KG1 (cell line): ENCODE measurements at places on chromosomes 5 and 9.

GRCh38 chr5:160478163-160478562 lies 56.5 kb downstream of the PTTG1 start:
- no peak for DNase-seq

DNA sequence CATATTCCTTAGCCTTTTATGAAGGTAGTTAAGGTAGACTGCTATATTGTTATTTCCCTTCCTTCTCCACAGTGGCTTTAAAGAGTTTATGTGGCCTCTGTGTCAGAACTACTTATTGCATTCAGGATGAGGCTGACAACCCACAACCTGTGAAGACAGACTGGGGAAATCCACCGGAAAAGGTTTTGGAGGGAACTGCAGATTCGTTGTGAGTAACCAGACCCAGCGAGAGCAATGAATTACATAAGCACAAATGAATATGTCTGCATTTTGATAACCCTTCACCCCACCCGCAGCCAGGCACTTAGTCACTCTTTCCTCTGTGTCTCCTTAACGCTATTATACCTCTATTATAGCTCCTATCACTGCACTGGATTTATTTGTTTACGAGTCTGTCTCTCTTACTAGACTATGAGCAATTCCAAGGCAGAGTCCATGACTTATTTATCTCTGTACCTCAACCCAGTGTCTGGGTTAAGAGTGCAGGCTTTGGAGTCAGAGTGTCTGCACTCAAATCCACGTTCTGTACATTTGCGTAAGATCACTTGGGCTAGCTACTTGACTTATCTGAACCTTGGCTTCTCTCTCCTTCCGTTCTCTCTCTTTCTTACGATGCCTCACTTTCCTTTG lies 19.2 kb downstream of the KCTD16 start:
- DNase-seq: no peak

- no peak for DNase-seq
These were observed 116.0 kb upstream of the MAN2A1 start for GRCh38 chr5:109573766-109574165.

DNA sequence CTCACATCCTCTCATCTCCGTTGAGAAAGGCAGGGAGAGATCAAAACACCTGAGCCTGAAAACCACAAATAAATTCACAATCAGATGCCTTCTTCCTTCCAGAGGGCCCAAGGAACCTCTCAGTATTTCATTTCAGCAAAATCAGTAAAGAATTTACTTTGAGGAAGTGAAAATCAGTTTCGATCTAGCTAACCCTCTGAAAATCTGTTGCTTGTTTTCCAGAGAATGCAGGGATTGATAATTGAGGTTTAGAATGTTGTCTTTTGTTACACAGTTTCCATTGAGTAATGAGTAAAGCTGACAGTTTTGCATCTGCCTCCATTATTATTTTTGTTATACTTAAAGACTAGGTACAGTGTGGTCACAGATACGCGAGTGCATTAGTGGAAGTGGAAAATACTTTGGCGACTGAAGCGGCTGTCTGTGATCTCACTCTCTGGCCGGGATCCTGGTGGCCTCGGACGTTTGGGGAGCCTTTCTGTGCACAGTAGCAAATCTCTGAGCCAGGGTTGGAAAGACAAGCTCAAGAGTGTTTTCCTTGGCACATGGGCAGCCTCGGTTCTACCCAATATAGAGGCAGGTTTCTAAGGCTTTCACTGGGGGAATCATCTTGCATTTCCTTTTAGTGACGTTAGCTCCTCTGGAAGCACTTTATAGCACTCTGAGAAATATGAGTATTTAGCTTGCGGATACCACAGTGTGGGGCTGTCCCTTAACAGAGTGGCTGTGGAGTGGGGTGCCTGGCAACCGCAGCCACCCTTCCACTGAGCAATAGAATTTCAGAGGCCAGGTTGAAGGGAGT lies 32.2 kb upstream of the ANGPTL2 start:
- DNase-seq: no peak

GRCh38 chr9:113614843-113615648 lies 151.5 kb downstream of the RGS3 start:
- no peak for DNase-seq

DNA sequence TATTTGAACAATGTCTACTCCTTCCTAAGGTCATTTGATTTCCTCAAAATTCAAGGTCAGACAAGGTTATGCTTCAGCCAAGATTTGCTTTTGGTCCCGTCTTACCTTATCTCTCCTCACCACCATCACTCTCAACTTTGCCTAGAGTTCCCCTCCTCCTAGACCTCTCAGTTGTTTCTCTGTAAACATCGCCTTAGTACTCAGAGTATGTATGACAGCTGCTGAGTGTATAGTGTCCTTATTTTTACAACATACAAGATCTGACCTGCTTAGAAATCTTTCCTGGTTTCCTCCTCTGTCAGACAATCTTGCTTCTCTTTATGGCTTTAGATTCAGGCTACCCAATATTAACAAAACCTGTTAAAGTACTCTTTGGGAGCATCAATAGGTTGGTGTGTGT lies 50.0 kb upstream of the C6 start:
- no peak for DNase-seq

DNA sequence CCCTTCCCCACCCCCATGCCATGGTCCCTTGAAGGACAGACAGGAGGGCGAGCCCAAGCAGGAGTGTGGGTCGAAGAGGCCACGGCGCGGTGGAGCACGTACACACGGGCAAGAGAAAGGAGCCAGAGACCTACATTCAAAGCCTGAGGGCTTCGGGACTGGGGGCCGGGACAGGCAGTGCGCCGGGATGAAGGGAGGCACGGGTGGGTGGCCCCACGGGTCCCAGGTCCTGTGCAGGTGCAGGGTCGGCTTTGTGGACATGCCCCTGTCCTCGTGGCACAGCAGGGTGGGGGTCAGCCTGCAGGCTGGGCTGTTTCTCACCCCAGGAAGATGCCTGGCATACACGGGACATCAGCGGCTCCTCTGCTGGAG lies 9.8 kb downstream of the LRRC26 start:
- no peak for DNase-seq

- no peak for DNase-seq
These were observed 105.8 kb downstream of the EFNA5 start for GRCh38 chr5:107564931-107565372.

- no peak for DNase-seq
These were observed 44.4 kb upstream of the CPEB4 start for GRCh38 chr5:173843794-173844193.

GRCh38 chr5:95746722-95747679 lies 15.9 kb downstream of the RHOBTB3 start:
- DNase-seq: no peak

DNA sequence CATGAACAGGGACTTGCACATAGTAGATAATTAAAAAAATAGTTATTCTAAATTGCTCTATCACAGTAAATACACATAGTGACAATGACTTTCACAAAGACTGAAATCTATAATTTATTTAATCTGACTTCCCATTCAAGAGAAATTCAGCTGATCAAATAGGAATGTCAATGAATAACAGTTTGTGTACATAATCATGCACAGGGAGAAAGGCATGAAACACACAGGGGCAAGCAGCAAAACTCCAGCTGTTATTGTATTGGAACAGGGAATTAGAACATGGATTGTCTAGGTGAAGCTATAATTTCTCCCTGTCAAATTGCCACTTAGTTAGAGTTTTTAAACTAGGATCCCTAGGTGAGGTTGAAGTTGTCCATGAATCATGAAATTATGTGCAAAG lies 99.9 kb downstream of the HCN1 start:
- DNase-seq: no peak

GRCh38 chr9:15101095-15101494 lies 190.9 kb upstream of the FREM1 start:
- DNase-seq: no peak

DNA sequence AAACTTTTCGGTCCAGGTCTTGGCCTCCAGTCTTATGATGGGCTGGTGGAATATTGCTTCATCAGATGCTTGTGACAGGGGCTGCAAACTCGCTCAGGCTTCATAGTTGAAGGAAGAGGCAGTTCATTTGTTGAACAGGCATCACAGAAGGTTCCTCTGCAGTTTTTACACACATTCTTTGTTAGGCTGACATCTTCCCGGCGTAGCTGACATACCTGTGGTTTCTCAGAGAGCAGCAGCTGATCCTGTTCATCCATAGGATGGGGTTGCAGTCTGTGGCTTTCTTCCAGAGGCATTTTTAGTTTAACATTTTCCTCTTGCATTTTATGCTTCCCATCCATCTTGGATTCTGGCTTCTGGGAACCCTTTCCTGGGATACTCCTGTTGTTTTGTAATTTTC lies 1255.2 kb downstream of the EFNA5 start:
- DNase-seq: no peak

DNA sequence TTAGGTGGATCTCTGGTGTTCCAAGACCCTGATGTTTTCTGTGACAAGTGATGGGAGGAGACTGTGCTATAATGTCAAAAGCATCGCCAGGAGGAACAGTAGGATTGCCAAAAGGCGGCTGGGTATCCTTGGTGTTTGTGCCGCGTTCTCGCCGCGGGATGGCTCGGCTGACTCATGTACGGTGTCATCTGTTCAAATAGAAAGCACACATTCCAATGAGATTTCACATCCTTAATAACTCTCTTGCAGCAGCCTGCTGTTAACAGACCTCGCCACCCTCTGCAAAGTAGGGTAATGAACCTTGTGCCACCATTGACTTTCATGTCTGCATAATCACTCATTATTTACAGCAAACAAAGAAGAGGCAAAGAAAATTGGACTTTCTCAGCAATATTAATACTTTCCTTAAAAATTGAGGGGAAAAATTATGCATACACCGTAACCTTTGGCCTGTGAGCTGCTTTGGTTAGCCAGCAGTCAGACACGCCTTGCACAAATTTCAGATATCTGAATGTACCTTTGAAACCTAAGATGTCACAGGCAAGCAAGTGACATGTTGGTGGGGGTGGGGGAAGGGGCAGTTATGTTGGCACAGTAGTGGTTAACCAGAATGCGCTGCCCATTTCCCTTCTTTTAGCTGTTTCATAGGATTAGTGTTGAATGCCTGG lies 289.4 kb downstream of the EFNA5 start:
- DNase-seq: no peak

- DNase-seq: no peak
These were observed 153.5 kb downstream of the PRELID2 start for GRCh38 chr5:145681686-145682085.

GRCh38 chr5:135382106-135382790 lies 16.8 kb downstream of the MACROH2A1 start:
- no peak for DNase-seq

DNA sequence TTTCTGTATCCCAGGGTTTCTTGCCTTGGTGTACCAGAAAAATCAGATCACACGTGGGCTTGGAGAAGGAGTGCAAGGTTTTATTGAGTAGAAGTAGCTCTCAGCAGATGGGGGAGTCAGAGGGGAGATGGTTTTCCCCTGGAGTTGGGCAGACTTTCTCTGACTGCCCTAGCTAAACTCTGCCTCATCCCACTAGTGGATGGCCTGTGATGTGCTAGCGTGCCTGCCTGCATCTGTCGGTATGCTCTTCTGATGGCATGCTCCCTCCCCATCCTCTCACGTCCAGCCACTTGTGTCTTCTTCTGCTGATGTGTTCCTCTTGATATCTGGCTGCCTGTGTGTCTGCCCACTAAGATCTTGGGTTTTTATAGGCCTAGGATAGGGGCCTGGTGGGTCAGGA lies 616.1 kb upstream of the RGMB start:
- no peak for DNase-seq

DNA sequence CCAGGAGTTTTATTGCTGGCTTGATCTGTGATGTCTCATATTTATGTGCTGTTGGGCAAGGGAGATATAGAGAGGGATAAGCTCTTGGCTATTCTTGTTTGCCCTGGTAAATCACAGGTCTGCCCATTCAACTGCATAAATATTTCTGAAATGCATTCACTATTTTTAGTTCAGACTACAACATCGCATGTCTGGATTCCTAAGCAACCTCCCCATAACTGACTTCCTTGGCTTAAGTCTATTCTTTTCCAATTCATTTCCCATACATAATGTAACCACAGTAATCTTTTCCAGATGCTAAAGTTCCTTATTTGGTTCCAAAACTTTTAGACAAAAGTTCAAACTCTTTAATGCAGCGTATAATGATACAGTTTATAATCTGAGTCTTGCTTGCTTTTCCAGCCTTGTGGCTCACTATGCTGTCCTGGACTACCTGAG lies 321.4 kb upstream of the ACTBL2 start:
- DNase-seq: no peak

GRCh38 chr5:1899201-1899600 lies 16.5 kb upstream of the IRX4 start:
- DNase-seq: no peak

GRCh38 chr9:99004717-99005460 lies 61.2 kb downstream of the COL15A1 start:
- no peak for DNase-seq

- no peak for DNase-seq
These were observed 43.8 kb downstream of the STOM start for GRCh38 chr9:121326130-121326838.

- no peak for DNase-seq
These were observed 458.1 kb upstream of the CDH18 start for GRCh38 chr5:20446121-20446520.

- DNase-seq: no peak
These were observed 435.7 kb downstream of the DMAC1 start for GRCh38 chr9:7363777-7364477.

DNA sequence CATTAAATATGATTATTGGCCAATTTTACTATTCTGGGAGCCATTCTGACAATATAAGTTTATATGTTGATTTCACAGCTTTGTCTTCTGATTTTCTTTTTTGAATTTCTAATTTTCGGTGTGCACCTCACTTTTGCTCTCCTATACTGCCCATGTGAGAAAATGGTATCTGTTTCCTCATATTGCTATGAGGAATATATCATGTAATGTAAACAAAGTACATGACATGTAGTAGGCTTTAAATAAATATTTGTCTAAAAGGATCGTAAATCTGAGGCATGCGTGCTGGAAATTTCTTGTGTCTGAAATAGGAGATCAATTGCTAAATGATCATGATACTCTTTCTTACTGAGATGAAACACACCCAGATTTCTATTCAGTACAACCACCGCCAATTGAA lies 119.9 kb downstream of the ZDHHC21 start:
- no peak for DNase-seq

- DNase-seq: no peak
These were observed 7.5 kb upstream of the EGFLAM start for GRCh38 chr5:38250763-38251448.

- DNase-seq: no peak
These were observed 427.6 kb downstream of the GADD45G start for GRCh38 chr9:90032296-90033027.

DNA sequence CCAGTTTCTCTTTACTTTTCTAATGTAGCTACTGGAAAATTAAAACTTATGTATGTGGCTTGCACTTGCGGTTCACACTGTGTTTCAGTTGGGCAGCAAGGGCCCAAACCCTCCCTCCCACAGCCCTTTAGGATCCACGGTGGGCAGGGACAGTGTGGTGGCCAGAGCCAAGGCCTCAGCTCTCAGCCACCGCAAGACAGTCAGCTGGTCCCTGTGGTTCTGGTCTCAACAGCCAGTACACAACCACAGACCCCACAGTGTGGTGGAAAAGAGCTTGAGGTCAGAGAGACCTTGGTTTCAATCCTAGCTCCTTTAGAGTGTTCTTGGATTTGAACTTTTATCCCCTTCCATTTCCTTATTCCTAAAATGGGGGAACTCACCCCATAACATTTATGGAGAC lies 153.0 kb upstream of the SMIM23 start:
- DNase-seq: no peak
